8988T (cell line): ENCODE measurements at places on chromosomes 2 and 18.

- DNase-seq: no peak
Observed at GRCh38 chr2:54161660-54162424, 46.4 kb downstream of the ACYP2 start.

- DNase-seq: no peak
Observed at GRCh38 chr2:222115296-222115695, 183.5 kb downstream of the PAX3 start.

DNA sequence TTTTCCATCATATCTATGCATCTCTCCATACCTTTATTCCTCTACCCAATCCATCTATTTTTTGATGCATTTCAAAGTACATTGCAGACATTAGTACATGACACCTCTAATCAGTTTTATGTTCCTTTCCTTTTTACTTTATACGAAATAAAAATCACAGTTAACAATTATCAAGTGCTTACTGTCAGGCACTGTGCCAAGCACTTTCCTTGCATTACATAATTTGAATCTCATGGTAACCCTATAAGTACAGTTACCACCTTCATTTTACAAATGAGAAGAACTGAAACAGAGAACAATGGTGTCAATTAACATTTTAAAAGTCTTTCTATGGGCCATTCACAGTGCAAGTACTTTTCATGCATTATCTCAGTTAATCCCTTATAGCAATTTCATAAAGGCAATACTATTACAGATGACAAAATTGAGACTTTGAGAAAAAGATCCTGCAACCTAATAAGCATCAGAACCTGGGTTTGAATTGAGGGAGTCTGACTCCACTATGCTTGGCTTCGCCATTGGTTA, 544.4 kb upstream of the TNP1 start:
- no peak for DNase-seq

- DNase-seq: no peak
Observed at GRCh38 chr2:218508299-218508698, 59.9 kb downstream of the USP37 start.

DNA sequence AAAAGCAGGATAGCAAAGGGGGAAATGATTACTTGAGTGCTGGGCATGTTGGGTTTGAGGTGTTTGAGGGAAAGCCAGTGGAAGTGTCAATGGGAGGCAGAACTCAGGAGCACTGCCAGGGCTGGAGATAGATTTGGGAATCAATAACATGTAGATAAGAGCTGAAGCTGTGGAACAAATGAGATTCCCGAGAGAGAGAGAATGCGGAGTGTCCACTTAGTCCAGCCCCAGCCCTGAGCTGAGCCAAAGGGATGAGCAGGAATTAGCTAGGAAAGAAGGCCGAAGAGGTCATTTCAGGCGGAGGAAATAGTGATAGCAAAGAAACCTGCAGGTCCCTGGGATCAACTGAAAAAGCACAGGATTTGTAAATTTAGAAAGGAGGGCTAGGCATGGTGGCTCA, 21.2 kb upstream of the YES1 start:
- DNase-seq: no peak

DNA sequence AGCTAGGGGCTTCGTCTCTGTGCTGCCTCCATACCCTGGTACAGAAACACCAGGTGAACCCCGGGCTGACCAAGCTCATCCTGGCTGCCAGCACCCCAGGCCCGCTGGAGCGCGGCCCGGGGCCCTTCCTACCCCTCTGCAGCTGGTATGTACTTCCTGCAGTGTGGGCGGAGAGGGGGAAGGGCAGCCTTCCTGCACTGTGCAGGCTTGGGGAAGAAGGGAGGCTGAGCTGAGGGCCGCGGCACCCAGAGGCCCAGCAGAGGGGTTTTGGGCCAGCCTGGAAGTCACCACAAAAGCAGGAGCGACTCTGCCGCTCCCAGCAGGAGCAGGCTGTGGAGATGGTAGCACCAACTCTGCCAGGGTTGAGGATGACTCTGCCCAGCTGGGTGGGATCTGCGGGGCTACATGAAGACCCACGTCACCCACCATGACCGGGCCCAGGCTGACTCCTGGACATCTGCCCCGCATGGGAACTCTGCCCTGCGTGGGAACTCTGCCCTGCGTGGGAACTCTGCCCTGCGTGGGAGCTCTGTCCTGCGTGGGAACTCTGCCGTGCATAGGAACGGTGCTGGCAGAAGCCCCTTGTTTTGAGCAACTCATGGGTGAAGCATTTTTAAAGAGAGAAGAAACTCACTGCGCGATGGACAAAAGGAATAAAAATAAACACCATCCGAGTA, 273.3 kb downstream of the NDUFA10 start:
- no peak for DNase-seq

DNA sequence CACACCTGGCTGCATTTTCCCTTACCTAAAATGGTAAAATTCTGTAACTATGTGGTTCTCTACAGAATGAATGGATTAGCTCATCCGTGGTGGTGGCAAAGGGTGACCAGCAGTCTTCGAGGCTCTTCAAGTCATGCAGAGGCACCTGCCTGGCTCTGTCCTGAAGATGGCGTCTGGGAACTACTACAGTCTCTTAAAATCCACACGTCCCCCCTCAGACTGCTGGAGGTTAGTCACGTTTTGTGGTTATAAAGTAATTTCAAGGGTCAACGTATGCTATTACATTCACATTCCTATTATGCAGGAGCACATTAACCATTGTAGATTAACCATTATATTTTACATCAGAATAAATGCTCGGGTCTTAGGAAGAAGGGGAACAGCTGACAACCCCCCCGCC, 616.7 kb downstream of the GALR1 start:
- DNase-seq: no peak

DNA sequence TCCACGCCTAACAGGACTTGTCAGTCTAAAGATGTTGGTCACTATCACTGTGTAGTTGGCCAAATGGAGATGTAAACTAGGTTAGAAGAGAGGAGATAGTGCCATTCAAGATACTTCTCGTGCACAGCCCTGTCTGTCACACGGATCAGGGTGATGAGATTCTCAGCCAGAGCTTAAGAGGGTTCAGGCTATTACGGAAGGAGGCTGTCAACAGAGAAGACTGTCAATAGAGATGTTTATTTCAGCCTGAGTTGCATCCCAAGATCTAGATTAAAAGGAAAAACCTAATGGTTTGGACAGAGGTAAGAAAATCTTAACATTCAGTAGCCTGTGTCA, 83.4 kb downstream of the AAK1 start:
- no peak for DNase-seq

DNA sequence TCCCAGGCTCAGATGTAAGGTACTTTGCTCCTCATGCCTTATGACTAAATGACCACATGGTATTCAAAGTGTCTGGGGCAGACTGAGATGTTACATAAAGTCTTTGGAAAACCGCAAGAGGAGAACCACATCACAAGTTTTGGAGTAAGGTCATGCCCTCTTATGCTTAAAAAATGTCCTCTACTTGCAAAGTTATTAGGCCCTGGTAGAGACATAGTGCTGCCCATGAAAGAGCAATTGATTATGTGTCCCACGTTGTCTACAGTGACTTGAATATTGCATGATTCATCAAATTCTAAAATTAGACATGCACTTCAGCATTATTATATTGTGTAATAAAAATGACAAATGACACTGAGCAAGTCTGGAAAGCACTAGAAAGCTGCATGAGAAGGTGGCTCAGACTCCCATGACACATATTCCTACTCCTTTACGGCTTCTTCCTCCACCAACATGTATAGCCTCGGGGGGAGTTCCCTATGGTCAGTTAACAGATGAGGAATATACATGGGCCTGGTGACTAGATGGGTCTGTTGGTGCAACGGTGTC, 602.6 kb upstream of the VRK2 start:
- DNase-seq: no peak

- DNase-seq: no peak
Observed at GRCh38 chr2:168439536-168439935, 16.5 kb upstream of the CERS6 start.

DNA sequence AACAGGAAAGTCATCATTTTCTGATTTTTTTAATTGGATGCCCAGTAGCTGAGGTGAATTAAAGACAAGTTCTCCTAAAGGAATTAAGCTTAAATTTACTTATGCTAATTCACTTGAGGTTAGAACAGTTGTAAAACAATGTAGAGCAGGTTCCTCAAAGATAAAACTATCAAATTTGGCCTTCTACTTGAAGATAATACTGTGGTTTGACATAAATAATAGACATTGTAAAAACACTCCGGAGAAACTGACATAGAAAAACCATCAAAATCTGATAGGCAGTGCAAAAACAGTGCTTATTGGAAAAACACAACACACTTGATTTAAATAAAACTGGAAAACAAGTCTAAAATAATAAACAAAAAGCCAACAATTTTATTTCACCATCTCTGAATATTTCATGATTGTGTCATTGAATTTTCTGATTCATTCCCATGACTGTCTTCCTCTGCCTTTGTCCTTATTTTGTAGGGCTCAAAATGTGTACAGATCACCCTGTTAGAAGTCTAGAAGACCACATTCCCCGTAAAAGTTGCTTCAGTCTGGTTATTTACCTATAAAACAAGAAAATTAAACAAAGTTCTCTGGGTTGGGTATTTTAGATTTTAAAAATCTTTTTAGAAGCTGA, 28.3 kb upstream of the SLC40A1 start:
- DNase-seq: no peak

DNA sequence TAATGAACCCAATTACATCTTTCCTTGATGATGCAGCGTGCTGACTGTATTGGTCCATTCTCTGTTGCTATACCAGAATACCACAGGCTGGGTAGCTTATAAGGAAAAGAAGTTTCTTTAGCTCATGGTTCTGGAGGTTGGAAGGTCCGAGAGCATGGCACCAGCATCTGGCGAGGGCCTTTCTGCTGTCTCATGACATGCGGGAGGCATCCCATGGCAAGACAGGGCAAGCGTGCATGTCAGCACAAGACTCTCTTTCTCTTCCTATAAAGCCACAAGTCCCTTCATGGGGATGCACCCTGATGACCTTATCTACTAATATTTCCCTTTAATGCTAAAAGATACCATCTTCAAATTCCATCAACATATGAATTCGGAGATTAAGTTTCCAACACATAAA, 122.8 kb upstream of the FHL2 start:
- DNase-seq: no peak

- no peak for DNase-seq
Observed at GRCh38 chr2:133157141-133157540, 411.1 kb downstream of the NCKAP5 start.

DNA sequence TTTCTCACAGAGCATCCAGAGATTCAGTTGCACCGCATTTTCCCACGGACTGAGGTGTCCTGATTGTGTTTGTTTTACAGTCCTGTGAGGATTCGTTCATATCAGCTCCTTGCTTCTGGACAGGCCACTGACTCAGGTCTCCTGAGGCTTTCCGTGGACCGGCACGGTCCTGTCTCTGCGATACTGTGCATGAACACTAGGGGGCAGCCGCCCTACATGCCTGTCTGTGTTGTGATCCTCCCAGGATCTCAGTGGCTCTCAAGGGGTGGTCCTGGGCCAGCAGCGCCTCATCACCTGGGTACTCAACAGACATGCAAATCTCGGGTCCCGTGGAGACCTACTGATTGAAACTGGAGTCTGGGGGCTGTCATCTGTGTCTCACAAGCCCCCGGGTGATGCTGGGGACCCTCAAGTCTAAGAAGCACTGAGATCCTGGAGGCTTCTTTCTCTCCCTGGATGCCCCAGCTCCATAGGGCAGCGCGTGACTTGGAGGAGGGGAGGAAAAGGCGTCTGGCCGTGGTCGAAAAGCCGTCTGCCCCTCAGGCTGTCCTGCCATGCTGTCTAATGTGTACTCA, 28.9 kb downstream of the IL1R2 start:
- DNase-seq: peak; percentile 38

DNA sequence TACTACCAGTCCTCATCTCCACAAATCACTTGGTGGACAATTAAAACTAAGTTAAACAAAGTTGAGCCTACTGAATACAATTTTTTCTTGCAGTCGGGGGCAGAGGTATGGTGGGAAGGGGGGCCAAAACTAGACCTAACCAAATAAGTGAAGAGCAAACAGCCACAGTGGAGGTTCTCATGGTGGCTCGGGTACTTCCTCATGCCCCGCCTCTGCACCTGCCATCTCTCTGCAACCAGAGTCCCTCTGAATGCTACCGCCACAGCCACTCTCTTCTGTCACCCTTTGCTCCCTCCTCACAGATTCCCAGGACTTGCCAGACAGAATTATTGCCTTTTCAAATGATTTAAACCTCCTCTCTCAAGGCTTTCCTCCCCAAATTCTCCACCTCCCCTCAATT, 204.2 kb downstream of the TMEM247 start:
- no peak for DNase-seq

GRCh38 chr18:27794181-27794926, 382.6 kb downstream of the CDH2 start:
- no peak for DNase-seq

DNA sequence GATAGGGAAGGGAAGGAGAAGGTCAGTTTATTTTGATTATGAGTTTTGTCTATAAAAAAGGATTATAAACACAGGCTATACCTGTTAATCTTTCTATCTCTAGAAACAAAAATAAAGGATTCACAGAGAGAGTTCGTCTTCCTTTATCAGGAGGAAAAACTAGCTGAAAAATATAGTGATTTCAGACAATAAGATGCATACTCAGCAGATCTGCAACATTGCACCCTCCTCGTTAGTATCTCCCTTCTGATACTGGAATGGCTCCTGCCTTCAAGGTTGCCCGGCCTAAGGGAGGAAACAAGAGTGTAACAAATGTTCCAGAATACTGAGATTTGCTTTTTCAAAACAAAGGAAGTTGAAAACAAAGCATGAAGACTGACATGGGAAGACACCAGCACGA, 48.7 kb upstream of the LRATD1 start:
- DNase-seq: no peak

DNA sequence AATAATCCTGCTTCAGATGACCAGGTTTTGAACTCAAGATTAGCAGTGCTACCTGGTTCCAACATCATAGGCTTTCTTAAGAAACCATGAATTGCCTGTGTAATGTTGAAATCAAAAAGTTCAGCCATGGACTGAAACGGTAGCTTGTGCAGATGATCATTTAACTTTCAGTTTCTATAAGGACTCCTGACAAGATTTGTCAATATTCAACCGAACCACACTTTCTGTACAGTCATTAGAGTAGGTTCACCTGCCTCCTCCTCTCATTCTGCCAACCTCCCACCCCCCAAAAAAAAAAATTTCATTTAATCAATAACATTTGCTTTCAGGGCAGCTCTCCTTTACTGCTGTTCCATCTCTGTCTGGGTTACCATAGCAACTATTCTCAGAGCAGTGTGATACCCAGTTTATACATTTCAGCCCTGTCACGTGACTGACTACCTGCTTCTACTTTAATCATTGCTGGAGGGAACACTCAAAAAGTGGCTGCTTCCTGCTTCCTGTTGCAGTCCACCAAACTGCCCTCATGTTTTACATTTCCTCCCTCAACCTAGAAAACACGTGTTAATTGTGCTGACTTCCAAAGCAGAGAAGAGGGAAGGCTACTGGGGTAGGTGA, 275.5 kb downstream of the SS18 start:
- DNase-seq: no peak

GRCh38 chr18:46071653-46072375, at the start of gene PSTPIP2:
PSTPIP2 (minus strand) TSS chr18:46072260; CDS start chr18:46072188, 72 bp downstream.
- DNase-seq: no peak

DNA sequence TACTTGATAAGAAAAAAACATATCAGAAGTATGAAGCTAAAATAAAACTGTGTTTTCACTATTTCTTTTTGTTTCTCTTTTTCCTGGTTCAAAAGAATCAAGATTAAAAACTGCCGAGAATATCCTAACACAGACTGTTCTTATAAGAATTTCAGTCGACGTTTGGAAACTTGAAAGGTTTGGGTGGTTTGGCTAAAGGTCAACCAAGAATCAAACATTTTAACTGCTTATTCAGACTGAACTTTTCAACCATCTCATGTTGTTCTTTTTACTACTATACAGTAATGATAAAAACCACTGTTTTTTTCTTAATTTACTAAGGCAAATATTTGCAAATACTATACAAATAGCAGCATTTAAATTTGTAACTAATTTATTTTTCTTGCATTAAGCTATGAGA, 308.5 kb upstream of the TFPI start:
- DNase-seq: no peak

GRCh38 chr2:120740765-120741524, 5.3 kb downstream of the GLI2 start:
- no peak for DNase-seq
